Activated naive CD8-positive, alpha-beta T cell treated with anti-CD3 and anti-CD28 coated beads for 36 hours (primary cell): ENCODE measurements at places on chromosomes 16 and 17. TPM values are rescaled to one million over a fixed set of nuclear protein-coding genes. Genes with fewer than 3 reads are reported as not detected.

DNA sequence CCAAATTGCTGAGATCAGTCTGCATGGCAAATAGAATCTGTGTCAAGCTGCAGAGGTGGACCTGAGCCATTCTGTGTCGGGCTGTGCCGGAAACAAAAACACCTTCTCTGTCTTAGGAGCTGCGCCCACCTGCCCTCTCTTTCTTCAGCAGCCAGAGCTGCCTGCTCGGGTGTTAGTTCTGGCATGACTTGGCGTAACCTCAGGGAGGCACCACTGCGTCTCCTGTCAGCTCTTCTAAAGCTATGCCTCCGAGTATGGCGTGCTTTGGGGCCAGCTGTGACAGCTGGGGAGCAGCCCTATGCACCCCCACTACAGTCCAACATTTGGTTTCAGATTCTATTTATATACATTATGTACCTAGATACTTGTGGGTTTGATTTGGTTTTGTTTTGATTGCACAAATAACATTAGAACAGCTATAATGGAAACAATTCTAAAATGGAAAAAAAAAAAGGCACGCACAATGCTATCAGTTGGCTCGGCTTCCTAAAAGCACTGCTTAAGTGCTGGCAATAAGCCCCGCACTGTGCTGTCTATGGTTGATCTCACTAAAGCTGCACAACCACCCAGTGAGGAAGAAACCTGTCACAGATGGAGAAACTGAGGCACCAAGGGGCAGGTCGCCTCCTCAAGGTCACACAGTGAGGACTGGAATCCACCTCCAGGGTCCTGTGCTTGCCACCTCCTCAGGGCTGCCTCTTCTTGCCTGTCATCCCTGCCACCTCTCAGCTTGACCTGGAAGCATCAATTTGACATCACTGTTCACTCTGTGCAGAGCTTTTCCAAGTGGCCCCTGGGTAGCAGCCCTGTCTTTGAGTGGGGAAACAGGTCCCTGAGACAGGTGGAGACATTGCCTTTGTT is 18.7 kb upstream of the ADGRG1 start:
- H3K4me1 ChIP-seq: peaks cover 61% of the 10 kb centered on the region
- H3K4me3 ChIP-seq: peak overlapping the region; percentile 61
- no peaks in the 10 kb centered on the region for H3K27me3 ChIP-seq
- H3K36me3 ChIP-seq: peaks cover 2% of the 10 kb centered on the region
- peak; percentile 90 for DNase-seq

GRCh38 chr17:62655656-62656055 is 28.2 kb downstream of the MRC2 start:
- peaks cover 19% of the 10 kb centered on the region for H3K4me1 ChIP-seq
- H3K4me3 ChIP-seq: no peak overlapping the region
- peaks cover 24% of the 10 kb centered on the region for H3K27me3 ChIP-seq
- H3K36me3 ChIP-seq: peaks cover 6% of the 10 kb centered on the region
- H3K27ac ChIP-seq: no peak overlapping the region
- no peak for DNase-seq

DNA sequence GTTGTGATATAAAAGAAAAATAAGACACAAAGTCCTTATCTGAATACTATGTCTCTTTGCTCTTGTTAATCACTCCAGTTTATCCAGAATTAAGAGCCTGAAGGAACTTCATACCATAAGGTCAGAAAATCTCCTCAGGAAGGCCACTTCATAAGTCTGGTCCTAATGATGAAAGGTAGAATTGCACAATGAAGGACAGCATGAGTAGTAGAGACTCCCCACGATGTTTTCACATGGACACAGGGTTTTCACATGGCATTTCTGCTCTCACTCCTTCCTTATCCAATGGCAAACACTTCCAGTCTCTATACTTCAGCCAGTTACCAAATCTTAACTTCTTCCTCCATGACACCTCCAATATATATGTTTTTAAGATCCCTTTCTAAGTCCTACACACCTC is 10.2 kb upstream of the C17orf78 start:
- H3K4me1 ChIP-seq: peaks cover 2% of the 10 kb centered on the region
- H3K36me3 ChIP-seq: no peaks in the 10 kb centered on the region
- DNase-seq: no peak
- no peaks in the 10 kb centered on the region for H3K27me3 ChIP-seq

GRCh38 chr17:1322480-1322879 is 43.0 kb downstream of the TRARG1 start:
- H3K4me3 ChIP-seq: no peak overlapping the region
- no peak overlapping the region for H3K27ac ChIP-seq
- no peak for DNase-seq
- peaks cover 30% of the 10 kb centered on the region for H3K27me3 ChIP-seq
- no peaks in the 10 kb centered on the region for H3K4me1 ChIP-seq
- H3K36me3 ChIP-seq: no peaks in the 10 kb centered on the region

DNA sequence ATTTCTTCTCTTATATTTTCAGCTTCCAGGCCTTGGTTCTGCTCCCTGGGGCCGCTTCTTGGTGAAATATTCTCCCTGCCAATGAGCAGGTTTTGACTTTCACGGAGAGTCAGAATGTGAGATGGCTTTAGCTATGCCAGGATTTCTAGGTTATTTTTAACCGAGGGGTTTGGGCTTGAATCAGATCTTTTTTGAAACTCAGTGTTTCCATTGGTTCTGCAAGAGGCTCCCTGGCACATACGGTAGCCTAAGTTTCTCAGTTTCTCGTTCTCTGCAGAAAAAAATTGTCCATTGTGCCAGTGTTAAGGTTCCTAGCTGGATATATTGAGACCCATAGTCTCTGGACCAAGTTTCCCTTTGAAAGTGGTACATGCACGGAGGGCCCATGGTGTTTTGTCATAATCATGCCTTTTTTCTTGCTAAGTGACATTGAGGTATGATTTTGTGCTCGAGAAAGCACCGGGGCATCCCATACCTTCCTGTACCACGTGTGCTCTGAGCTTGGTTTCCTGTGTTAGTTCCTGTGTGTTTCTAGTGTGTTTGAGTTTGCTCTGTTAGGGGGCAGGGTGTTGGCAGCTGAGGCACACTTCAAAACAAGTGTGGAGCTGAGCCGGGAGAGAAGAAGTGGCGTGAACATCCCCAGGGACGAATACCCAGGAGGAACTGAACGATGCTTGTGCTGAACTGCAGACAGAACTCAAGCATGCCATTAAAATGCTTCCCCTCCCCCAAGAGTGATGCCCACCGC is 127.2 kb downstream of the HS3ST3B1 start:
- peak; percentile 43 for DNase-seq
- peak overlapping the region; percentile 62 for H3K4me3 ChIP-seq
- H3K27me3 ChIP-seq: no peaks in the 10 kb centered on the region
- peaks cover 46% of the 10 kb centered on the region for H3K4me1 ChIP-seq
- H3K36me3 ChIP-seq: peaks cover 7% of the 10 kb centered on the region

DNA sequence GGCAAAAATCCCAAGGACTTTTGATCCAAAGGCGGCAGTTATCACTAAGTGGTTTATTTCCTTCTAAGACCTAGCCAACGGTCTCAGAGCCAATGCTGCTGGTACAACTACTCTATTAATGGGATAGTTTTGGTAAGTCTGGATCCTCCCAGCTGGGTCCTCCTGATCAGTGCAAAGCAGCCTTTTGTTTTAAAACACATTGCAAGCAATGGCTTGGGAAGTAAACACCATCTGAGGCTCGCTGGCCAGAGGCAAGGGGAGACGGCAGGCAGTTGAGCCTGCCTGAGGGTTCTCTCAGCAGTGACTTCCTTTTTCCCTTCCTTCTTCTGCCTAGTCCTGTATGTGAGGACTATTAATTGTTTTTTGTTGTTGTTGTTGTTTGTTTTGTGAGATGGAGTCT is 1.6 kb upstream of the SLC5A10 start:
- no peaks in the 10 kb centered on the region for H3K27me3 ChIP-seq
- H3K27ac ChIP-seq: no peak overlapping the region
- H3K4me1 ChIP-seq: peaks cover 9% of the 10 kb centered on the region
- DNase-seq: no peak
- no peaks in the 10 kb centered on the region for H3K36me3 ChIP-seq
- H3K4me3 ChIP-seq: no peak overlapping the region

DNA sequence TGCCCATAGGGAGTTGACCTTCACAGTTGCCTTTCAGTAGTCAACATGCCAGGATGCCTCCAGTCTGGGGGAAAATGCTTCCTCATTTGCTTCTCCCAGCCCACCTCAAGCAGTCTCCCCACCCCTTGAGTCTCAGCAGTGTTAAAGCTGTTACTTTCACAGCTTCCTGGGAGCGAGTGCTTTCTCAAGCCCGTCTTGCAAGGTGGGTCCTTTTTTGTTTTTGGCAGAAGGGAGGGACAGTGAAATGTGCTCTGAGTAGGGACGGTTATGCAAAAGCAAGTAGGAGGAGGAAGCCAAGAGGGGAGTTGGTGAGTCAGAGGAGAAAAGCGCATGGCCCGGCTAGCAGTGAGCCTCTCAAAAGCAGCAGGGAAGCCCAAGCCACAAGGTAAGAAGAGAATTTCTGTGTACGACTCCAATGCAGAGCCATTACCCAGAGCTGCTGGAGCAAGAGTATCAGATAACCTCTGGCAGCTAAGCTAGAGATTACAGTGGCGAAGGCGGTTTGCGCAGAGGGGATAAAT is at the start of gene CHST4:
TSS of gene CHST4 (plus strand) at position 316 of the 521 bp plus-strand sequence. CDS start 10,252 bp downstream, outside the sequence.
- H3K4me3 ChIP-seq: no peak within 1 kb of the TSS
- H3K4me1 ChIP-seq: peaks cover 4% of the 10 kb centered on the region

Gene NOXO1
- total RNA-seq: not detected

DNA sequence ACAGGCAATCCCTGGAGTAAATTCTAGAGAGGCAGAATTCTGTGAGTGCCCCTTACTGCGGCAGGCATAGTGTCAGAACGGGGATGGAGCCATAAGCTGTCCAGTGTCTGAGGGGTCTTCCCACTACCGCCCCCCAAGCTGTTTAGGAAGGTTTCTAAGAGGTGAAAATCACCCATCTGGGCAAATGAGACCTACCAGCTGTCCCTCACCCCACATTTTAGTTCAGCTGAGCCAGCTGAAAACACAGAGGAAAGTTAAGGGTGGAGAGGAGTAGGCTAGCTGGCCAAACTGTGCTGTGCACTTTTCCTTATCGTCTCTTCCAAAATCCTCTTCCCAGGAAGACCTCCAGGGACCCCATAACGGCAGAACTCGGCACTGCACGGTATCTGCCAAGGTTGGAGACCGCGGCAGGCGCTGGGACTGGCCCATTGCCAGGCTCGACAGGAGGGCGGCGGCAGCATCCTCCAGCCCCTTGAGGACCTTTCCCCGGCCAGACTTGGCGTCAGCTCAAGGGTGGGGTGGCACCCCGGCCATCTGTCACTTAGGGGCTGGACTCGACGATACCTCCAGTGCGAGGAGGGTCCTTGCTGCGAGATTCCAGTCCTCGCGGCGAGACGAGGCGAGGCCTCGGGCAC is 955 bp downstream of the ACLY start:
- peak; percentile 52 for DNase-seq
- H3K27me3 ChIP-seq: no peaks in the 10 kb centered on the region
- peak overlapping the region; percentile 94 for H3K4me3 ChIP-seq
- peaks cover 24% of the 10 kb centered on the region for H3K4me1 ChIP-seq

Gene RPUSD1
- 42.3 TPM for total RNA-seq

Gene SLC16A13
- total RNA-seq: 6.2 TPM

Gene EMP2
- not detected for total RNA-seq

DNA sequence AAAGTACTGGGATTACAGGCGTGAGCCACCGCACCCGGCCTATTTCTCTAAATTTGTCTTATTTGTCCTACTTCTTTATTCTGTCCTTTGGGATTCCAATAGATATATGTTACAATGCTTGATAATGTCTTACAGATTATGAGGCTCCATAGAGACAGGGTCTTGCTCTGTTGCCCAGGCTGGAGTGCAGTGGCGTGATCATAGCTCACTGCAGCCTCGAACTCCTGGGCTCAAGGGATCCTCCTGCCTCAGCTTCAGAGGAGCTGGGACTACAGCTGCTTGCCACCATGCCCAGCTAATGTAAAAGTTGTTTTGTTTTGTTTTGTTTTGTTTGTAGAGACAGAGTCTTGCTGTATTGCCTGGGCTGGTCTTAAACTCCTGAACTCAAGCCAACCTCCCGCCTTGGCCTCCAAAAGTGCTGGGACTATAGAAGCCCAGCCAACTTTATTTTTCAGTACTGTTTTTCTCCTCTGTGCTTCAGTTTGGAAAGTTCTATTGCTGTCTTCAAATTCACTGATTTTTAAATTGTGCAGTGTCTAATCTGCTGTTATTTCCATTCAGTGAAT is 10.3 kb downstream of the ANKRD13B start:
- H3K27ac ChIP-seq: no peak overlapping the region
- no peak overlapping the region for H3K4me3 ChIP-seq
- no peaks in the 10 kb centered on the region for H3K36me3 ChIP-seq
- peaks cover 7% of the 10 kb centered on the region for H3K4me1 ChIP-seq

Gene APOBR
- total RNA-seq: 5.5 TPM

DNA sequence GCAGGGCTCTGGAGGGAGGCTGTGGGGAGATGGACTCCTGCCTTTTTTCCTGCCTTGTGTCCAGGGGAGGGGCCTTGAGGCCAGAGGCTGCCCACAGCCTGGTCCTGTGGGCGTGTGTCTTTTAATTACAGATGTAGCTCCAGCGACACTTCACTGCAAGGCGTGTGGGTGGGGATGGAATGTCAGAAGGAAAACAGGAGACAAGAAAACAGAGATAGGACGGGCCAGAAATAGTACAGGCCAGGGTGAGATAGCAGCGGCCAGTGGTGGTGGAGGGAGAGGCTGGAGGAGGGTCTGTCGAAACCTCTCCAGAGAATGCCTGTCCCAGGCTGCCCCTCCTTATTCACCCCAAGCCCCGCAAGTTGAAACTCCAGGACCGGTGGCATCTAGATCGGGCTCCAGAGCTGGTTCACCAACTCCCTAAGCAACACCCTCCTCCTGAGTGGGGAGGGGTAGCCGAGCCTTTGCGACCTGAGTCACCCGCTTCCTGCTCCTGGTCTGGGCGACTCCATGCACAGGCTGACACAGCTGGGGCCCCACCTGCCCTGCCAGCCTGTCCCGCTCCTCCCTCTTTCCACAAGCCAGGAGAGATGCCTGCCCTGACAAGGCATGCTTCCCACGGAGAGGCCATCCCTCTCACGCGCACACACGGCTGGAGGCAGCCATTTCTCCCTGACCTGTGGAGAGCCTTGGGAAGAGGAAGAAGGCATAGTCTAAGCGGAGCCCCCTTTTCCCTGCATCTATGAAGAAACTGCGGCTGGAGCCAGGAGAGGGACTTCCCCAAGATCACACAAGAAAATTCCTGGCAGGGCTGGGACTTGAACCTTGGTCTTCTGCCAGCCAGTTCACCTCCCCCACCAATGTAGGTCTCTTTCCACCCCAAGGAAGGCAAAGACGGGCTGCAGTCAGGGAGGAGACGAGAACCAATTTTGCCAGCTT is 6.6 kb upstream of the JUP start:
- no peak for DNase-seq
- H3K27ac ChIP-seq: no peak overlapping the region
- H3K27me3 ChIP-seq: peaks cover 5% of the 10 kb centered on the region
- peaks cover 11% of the 10 kb centered on the region for H3K4me1 ChIP-seq
